ENCODE measurements at places on chromosomes 12 and 14.

GRCh38 chr14:69291891-69292561 lies 32.1 kb downstream of the GALNT16 start:
- no peak for DNase-seq

DNA sequence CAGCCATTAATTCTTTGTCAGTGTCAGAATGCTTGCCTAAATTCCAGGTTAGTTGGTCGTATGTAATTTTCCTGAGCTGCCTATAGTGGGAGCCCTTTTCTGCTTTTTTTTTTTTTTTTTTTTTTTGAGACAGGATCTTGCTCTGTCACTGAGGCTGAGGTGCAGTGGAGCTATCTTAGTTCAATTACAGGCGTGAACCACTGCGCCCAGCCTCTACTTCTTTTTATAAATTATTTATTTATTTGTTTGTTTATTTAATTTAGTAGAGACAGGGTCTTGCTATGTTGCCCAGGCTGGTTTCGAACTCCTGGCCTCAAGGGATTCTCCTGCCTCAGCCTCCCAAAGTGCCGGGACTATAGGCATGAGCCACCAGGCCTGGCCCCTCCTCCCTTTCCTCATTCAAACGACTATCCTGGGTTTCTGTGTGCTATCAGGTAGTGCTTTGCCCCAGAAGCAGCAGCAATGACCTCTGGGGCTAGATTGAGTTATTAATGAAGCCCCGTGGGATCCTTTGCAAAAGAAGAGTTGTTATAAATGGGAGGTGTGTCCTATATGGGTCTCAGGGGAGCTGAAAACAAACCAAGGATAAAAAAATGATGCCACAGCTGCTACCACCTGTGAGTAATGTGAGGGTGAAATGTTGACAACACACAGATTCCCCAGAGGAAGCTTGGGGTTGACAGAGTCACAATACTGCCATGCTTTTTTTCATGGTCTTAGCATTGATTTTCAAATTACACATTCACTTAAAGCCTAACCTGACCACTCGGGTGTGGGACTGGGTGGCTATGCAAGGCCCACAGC lies 34.6 kb upstream of the NFKBIA start:
- no peak for DNase-seq

DNA sequence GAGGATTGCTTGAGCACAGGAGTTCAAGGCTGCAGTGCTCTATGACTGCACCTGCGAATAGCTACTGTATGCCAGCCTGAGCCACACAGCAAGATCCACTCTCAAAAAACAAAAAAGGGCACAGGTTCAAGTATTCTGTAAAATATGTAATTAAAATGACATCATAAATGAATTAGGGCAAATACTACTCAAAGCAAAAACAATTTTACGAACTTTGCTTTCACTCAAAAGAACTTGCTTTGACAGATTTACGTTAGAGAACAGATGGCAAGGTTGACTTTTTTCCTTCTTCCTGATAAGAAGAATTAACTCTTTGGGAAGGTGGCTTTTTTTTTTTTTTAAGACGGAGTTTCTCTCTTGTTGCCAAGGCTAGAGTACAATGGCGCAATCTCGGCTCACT lies 44.0 kb upstream of the EAPP start:
- no peak for DNase-seq

DNA sequence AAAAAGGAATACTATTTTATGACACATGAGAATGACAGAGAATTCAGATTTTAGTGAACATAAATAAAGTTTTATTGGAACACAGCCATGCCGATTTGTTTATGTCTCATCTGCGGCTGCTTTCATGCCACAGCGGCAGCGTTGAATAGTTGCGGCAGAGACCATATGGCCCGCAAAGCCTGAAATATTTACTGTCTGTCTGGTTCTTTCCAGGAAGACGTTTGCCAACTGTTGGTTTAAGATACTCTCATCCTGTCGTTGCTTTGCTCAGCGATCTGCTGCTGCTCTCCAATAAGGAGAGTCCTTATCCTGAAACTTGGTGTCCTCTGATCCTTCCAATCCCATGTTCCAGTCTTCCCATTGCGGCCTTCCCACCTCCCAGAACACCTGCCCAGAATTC lies 89.9 kb downstream of the SLC24A4 start:
- peak; percentile 85 for DNase-seq

DNA sequence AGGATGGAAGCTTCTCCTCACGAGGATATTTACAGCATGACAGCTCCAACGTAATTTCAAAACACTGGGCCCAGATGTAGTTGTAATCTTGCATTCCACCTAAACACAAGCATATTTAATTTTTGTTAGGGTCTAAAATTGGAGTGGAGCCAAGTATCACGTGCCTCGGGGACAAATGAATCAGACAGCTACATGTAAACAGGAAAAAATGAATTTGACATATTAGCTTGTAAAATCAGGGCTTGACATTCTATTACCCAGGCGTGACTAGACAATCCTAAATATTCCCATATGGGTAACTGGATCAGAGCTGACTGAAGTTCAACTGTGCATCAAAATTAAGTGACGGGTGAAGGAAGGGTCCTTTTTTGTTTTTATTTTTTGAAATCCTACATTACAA lies 59.0 kb downstream of the MDM2 start:
- no peak for DNase-seq

DNA sequence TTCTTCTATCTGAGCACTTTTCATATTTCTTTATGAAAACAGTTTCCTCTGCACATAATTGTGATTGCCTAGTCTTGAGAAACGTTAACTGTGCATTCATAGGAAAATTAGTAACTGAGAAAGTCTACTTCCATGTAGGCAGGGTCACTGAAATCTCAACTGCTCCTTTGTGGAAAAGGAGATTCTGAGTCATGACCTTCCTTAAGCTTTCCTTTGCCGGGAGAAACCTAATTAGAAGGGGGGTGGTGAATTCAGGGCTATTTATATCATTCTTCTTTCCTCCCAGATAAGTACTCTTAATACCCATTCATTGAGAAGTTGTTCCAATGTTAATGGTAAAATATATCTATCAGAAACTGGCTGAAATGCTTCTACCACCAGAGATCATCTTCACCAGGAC lies 751.0 kb upstream of the TMEM132C start:
- DNase-seq, result no peak

DNA sequence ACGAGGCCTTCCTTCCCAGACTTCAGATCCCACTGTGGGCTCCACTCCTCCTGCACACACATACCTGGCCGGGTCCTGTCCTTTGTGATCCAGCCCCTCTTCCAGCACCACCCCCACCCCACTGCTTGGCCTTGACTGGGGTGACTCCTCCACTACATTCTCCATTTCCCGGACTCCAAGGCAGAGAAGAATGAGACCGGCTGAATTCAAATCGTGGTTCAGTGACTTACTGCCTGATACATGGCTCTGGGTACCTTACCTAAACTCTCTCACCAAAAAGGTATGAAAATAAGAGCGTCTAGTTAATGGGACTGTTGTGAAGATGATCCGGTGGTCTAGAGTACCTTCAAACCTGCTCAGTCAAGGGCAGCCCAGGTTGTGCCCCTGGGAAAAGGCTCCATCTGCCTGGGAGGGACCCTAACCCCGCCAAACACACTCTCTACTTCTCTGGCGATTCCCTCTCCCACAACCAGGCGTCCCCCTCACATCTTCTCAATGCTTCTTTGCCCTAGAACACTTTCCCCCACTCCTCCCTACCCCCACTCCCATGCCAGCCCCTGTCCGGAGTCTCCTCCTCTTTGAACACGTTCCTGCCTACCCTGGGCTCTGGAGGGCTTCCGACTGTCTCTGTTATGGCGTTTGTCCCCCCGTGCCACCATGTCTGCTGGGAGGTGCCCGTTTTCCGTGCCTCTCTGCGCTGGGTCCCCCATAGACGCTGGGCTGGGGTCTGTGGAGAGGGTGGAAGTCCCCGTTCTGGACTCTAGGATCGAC lies 1.5 kb upstream of the ZBTB42 start:
- no peak for DNase-seq

DNA sequence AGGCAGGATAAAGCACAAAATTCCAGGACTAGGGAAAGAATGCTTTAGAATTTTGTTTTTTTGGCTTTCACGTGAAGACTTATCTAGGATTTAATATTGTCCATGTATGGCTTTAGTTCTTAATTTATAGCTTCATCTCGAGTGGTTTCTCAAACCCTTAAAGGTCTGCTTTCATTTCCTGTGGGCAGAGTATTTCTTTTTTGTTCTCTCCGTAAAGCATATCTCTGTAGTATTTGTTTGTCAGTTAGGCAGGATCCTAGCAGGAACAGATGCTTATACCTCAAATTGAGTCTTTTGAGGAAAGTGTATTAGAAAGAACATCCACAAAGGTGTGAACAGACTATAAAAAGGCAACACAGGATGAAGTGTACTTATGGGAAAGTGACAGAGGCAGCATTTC lies 697.1 kb upstream of the SEL1L start:
- DNase-seq, result no peak

- DNase-seq, result no peak
Measured at GRCh38 chr14:105092171-105093037, 27.2 kb upstream of the GPR132 start.

- DNase-seq, result no peak
Measured at GRCh38 chr14:74973905-74974363, 18.5 kb upstream of the PGF start.

- no peak for DNase-seq
Measured at GRCh38 chr12:88367231-88367630, 213.0 kb downstream of the KITLG start.

- DNase-seq, result peak; percentile 84
Measured at GRCh38 chr14:76977793-76978720, 50.5 kb downstream of the IRF2BPL start.

GRCh38 chr14:98692832-98693231 lies 579.2 kb downstream of the BCL11B start:
- peak; percentile 2 for DNase-seq

GRCh38 chr12:109510196-109510595 lies 32.8 kb downstream of the UBE3B start:
- no peak for DNase-seq

DNA sequence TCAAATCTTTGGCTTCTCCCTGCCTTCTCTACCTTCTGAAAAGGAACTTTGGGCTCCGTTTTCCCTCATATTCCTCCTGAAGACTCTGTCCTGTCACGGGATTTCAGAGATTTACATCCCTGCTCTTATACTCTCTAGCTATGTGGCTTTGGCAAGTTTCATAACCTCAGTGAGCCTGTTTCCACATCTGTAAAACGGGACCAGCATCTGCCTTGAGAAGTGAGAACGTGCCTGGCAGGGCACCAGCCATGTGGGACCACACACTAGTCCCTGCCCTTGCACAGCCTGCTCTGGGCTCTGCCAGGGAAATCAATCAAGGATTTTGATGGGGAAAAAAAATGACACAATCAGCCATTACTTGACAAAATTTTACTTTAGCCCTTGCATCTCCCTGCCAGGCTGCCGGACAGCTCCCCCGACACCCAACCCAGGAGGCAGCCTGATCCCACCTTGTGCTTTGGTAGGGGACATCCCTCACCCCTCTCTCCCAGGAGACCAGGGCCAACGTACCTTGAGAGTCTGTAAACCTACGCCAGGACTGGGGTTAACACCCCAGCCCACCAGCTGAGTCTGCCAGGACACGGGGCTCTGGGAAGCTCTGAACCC lies 8.5 kb downstream of the PHETA1 start:
- peak; percentile 35 for DNase-seq

- peak; percentile 43 for DNase-seq
Measured at GRCh38 chr12:59808317-59808910, 212.6 kb downstream of the SLC16A7 start.

- no peak for DNase-seq
Measured at GRCh38 chr12:75207338-75208083, 2.1 kb downstream of the KCNC2 start.

DNA sequence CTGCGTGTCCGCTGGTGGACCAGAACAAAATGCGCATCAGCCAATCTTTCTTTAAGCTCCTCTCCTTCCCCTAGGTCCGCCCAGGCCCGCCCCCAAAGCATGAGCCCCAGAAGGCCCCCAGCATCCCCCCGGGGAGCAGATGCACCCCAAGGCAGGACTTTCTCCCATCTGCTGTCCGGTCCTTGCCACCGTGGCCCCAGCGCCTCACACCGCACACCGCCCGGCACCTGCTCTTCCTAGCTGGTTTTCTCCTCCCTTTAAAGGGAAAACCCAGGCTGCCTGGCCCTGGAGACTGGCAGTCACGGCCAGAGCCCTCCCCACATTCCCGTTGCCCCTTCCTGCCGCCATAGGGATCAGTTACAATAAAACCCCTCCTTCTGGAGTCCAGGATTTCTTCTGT lies 30.2 kb downstream of the RIMBP2 start:
- no peak for DNase-seq

- DNase-seq, result no peak
Measured at GRCh38 chr12:97939156-97939555, 476.6 kb downstream of the RMST start.

DNA sequence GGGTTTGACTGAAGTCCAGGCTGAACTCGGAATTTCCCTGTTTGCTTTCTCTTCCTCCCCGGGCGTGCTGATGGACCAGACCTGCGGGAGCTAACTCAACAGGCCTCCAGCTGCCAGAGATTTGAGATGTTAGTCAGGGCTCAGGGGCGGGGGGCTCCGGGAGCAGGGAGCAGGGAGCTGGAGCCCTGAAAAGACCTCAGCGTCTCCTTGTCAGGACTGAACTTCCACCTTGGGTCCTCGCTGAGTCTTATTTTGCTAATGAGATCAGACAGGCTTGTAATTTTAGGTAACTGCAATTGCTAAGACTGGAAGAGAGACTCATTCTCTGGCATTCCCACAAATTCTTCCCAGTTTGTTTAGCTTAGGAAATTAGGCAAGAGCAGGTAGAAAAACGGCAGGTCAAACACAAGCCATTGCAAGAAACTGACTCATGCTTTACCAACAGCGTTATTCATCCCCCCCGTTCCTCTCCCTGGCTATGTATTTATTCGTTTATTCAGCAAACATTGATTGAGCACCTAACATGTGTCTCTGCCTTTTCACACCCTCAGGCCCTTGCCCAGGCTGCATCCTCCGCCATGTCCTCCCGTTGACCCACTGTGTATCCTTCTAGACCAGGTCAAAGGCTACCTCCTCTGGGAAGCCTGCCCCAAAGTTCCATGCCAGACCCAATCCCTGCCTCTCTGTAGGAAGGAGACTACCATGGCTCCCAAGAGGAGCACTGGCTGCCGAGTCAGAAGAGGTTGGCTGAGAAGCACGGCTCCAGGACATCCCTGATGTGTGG lies 80.4 kb upstream of the DIO3 start:
- no peak for DNase-seq

DNA sequence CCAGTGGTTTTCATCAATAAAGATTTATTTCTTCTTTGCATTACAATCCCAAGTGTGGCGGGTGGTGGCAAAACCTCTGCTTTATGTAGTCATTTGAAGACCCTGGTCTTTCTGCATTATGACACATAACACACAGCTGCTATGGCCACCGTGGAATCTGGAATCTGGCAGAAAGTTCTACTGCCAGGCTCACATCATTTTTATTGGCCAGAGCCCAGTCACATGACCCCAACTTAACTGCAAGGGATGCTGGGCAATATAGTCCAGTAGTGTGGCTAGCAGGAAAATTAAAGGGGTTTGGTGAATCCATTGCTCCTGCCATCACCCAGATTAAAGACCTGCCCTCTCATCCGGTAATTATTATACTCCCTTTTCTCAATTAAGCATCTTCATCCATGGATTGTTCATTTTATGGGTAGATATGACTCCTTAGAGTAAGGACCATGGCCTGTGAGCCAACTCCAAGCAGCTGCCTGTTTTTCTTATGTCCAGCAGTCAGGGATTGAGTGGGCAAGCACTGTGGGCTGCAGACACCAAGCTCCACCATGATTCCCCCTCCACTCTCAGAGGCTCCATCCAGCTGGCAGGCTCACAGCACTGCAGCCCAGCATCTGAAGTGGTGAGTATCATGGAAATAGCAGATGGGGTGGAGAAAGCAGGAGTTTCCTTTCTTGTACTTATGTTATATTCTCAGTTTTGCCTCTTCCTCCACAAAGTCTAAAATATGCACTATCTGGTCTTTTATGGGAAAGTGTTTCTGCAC lies 1030.7 kb downstream of the AACS start:
- no peak for DNase-seq

- no peak for DNase-seq
Measured at GRCh38 chr14:105527381-105527825, 1.0 kb downstream of the TMEM121 start.
